Keratinocyte (primary cell): ENCODE measurements at places on chromosomes 12 and 14.

DNA sequence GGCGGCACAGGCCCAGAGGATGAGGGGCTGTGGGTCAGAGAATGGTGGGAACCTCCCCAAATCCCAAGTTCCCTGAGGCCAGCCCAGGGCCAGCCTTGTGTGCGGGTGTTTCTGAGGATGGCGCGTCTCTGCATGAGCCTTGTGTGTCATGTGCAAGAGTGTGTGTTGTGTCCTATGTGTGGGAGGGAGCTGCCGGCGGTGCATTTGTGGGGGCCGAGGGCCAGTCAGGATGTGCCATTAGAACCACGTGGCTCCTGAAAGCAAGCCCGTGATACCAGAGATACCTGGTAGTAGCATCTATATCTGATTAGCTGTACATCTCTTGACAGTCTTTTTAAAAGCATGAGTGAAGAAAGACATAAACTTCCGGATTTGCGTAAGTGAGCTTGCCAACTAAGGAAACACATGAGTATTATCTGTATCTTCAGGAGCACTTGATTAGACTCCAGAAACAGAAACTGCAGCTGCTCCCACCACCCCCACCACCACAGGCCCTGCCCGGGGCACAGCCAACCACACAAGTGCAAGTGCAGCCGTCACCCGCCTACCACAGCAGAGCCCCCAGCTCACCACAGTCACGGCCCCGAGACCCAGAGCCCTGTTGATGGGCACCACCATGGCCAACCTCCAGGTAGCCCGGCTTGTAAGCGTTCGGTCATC is 19.2 kb downstream of the DDX51 start:
- DNase-seq: no peak

DNA sequence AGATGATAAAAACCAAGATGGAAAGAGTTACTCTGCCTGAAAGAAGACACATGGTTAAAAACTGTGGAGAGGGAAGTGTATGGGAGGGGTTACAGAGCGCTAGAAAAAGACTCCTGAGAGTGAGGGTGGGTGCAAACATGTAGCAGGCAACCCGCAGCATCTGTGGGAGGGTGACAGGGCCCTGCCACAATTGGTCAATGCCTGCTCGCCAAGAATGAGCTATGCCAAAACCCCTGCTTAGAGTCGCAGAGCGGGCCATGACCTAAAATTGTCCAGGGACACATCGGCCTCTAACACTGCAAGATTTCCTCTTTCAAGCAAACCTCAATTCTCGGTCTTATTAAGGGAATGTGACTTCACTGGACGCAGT is 700 bp downstream of the PRKAG1 start:
- DNase-seq: no peak

DNA sequence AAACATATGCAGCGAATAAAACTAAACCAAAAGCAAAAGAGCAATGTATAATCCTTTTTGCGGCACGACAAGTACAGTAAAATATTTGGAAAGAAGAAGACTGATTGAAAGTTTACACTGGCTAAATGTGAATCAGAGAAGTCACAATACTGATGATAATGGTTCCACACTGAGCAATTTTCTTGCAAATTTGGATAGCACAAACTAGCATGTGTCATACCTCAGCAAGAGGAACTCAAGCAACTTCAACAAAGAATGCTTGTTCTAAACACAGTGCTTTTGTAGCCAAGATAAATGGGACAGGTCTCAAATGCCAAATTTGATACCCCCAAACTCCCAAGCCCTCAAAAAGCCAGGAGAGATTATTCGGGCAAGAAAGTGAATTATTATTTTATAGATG is 839.1 kb downstream of the GALC start:
- no peak for DNase-seq

DNA sequence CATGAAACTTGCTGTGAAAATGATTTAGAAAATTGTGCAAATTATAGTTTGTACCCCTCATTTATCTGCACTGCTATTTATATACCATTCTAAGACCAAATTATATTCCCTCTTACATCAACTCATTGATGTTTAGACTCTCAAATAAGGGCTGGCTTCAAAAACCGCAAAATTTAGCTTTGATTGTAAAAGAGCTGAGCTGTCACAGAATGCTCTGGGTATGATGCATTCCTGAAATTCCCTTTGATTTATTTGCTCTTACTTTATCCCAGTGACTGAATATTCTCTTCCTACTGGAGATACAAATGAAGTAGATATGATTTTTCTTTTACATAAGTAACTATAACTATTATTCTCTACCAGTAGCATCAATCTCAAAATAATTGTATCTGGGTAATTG is 78.0 kb upstream of the TMTC2 start:
- DNase-seq: no peak

- no peak for DNase-seq
Observed at GRCh38 chr14:77139540-77140358, 1.8 kb downstream of the ZDHHC22 start.

DNA sequence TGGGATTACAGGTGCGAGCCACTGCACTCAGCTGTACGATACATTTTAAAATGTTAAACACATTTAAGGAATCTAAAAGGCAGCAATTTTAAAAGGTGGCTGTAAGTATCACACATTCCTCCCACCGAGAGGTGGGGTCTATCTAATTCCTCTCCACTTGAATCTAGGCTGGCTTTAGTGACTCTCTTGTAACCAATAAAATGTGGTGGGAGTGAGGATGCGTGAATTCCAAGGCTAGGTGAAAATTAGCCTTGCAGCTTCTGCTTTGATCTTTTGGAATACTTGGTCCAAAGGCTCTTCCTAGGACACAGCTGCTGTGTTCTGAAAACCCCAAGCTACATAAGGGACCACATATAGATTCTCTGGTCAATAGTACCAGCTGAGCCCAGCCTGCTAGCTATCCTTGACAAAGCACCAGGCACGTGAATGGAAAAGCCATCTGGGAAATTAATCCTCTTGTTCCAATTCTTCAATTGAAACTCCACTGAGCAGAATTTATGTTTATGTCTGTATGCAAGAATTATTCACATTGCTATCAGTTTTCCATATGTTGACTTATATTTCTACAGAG is 8.8 kb upstream of the GPRC5D start:
- DNase-seq: no peak

DNA sequence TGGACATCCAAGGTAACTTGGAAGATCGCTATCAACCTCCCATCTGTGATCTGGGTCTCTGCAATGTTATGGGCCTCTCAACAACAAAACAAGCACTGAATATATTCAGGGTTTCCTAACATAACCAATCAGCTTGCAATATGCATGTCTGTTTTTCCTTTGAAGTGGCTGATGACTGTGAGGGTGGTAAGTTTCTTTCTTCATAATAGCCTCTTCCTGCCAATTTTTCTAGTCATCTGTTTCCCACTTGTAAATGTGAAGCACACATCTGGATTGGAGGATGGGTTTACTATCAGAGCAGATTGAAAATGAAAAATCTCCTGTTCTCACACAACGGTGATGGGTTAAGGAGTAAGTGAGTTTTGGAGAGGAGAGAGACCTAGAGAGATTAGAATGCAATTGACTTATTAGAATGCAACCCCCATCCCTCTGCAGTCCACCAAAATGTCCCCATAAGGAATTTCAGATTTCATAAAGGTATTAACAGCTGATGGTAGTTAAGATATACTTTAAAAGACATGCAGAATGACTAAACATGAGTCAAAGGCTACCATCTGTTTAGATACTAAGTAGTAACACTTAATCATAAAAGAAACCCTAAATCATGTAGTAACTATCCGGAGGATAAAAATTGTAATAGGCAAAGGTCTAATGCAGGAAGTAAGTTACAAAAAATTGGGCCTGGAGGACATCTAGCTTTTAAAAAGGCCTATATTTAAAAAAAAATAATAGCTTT is 58.4 kb upstream of the SAV1 start:
- DNase-seq: peak; percentile 28

DNA sequence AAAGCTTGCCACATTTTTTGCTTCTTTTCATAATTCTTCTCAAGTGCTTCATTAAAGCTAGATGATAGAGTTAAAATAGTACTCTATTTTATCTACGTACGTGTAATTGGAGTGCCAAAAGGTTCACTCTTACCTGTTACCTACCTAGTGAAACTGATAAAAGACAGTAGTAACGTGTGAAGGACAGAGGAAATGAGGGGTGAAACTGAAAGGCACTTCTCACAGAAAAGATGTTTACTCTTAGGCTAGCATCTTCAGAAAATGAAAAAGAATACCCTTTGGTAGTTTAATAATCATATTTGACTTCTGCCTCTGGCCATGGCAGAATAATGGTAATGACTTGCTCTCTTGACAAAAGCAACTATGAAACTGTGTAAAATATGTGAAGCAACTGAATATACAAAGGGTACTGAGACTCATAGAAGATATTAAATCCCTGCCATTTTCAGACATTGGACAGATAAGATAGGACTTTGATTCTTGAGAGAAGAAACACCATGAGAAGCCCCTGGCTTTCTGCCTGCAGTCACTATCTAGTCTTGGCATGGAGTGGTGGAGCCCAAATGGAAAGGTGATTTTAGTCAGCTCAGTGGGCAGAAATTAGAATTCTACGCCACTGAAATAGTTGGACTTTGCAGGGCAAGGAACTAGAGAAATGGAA is 6.3 kb upstream of the EVL start:
- no peak for DNase-seq

GRCh38 chr12:67794161-67794560 is 145.6 kb downstream of the DYRK2 start:
- DNase-seq: no peak

DNA sequence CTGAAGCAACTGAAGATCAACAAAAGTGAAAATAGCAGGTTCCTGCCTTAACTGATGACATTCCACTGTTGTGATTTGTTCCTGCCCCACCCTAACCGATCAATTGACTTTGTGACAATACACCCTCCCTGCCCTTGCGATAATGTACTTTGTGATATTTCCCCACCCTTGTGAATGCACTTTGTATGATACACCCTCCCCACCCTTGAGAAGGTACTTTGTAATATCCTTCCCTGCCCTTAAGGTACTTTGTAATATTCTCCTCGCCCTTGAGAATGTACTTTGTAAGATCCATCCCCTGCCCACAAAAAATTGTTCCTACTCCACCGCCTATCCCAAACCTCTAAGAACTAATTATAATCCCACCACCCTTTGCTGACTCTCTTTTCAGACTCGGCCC is 41.4 kb downstream of the BCAT1 start:
- no peak for DNase-seq

GRCh38 chr14:104689109-104689880 is at the start of gene INF2:
INF2 (plus strand) TSS chr14:104689618; CDS start chr14:104701366, 11,748 bp downstream.
- DNase-seq: no peak

DNA sequence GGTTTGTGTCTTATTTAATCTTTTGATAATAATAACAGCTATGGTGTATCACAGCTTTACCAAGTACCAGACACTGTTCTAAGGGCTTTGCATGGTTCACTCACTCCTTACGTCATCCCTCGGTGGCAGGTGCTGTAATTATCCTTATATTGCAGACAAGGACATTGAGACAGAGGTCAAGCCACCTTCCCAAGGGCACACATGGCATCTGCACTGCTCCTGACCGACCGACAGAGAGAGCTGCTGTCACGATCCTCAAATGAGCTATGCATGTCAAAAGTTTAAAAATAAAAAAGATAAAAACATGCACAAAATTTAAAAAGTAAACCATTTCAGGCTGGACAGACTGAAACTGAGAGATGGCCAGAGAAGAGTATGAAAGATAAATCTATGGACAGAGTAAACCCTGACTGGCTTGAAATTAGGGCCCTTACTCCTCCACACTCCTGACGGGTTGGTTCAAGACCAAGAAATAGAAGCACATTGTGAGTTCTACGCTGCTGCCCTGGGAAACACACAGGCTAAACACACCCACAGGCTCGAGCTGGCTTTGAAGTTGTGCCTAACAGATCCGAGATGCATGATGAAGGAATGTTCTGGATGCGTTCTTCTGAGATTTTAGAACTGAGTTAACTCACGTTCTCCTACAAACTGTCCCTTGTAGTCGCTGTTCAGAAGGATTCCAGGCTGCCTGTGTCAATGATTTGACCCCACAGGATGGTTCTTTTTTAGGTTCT is 268.7 kb downstream of the ZFP36L1 start:
- DNase-seq: no peak

- no peak for DNase-seq
Observed at GRCh38 chr12:4454315-4454860, 8.8 kb upstream of the FGF6 start.

- no peak for DNase-seq
Observed at GRCh38 chr14:36439766-36440165, 80.3 kb downstream of the NKX2-1 start.

DNA sequence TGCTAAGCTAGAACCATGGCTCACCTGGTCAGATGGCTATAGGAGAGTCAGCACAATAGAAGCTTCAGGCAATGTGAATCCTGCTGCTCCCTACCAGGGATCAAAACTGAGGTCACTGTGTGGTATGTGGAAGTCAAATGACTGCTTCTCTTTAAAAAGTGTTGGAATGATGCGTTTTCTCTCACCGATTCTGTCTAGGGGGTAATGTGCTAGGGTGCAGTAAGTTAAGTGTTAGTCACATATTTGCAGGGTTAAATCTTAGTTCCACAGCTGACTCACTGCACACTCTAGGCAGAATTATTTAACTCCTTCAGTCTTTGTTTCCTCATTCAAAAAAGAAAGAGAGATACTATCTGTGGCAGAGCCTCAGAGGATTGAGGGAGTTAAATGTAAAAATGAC is 696.6 kb downstream of the DIO2 start:
- DNase-seq: no peak

DNA sequence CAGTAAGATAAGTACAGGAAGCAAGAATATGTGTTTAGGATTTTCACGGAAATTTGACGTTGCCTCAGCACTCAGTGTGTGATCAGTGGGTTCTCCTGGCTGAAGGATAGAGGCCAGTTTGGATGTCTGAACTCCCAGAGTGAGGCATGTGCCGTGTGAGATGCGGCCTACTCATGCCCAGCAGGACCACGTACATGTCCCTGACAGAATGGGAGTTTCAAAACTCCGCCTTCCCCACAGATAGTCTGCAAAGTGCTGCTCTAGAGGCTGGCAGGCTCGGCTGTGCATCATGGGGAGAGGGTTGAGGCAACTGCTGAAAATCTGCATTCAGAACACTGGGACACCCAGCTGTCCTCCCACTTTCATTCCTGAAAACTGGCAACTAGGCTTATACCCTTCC is 58.3 kb downstream of the NINJ2 start:
- no peak for DNase-seq

- no peak for DNase-seq
Observed at GRCh38 chr12:79058342-79058741, 193.8 kb downstream of the SYT1 start.

GRCh38 chr14:93765155-93765554 is 23.1 kb downstream of the PRIMA1 start:
- no peak for DNase-seq
